RWPE1 (cell line): ENCODE measurements at places on chromosomes 5 and 9.

GRCh38 chr9:90124961-90125360 is 517.7 kb downstream of the DIRAS2 start:
- no peak for DNase-seq

- no peak for DNase-seq
Measured at GRCh38 chr5:17999858-18000257, 365.6 kb downstream of the TAF11L14 start.

GRCh38 chr9:104927216-104927911 is 591 bp downstream of the ABCA1 start:
- peak; percentile 63 for DNase-seq

- no peak for DNase-seq
Measured at GRCh38 chr5:175548626-175549311, 70.4 kb downstream of the SFXN1 start.

- peak; percentile 21 for DNase-seq
Measured at GRCh38 chr5:60960591-60960990, 15.6 kb downstream of the NDUFAF2 start.

GRCh38 chr5:407801-408268 is 35.1 kb upstream of the EXOC3 start:
- no peak for DNase-seq

GRCh38 chr5:144691936-144692335 is 521.3 kb downstream of the KCTD16 start:
- no peak for DNase-seq

- DNase-seq, result no peak
Measured at GRCh38 chr5:178391480-178391879, 158.9 kb upstream of the PHYKPL start.

DNA sequence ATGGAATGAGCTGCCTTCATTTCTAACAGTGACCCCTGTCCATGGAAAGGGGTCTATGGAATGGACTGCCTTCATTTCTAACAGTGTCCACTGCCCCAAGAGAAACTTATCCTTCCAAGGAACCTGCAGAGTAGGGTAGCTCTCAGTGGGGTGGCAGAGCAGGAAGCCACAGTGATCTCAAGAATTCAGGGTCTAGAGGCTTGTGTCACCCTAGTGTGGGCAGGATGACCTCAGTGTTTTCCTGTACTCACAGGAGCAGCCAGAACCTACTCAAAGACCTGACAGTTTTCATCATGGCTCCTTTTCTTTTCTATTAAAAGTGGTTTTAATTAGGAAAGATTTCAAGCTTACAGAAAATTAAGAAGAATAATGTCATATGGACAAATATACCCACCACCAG is 27.5 kb downstream of the SEC61B start:
- DNase-seq, result no peak

DNA sequence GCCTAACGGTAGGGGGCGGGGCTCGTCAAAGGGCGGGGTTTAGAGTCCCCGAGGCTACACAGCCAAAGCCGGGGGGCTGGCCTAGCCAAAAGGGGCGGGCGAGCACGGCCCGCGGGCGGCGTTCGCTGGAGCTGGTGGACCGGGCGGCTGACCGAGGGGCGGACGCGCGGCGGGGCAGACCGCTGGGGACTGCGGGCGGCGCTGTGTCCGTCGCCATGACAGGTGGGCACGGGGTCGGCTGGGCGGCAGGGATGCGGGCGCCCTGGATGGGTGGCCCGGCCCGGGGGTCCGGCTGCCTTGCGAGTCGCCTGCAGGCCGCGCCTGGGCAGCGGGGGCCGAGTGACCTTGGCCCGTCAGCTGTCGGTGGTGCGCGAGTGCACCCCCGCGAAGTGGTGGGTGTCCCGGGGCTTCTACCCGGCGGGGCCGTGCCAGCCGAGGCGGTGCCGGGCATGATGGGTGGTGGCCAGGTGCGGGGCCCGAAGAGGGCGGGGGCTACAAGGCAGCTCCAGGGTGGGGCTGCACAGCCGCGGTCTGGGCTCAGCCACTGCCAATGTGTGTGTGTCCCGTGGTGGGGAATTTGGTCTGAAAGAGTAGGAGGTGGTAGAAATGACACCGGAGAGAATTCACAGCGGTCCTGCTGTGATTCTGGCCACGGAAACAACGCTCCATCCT is at the start of gene CARD19:
CARD19 (plus strand) TSS at position 87 of the 672 bp plus-strand sequence; CDS start at position 216, 129 bp downstream.
- DNase-seq, result peak; percentile 69

- no peak for DNase-seq
Measured at GRCh38 chr9:79883073-79883645, 311.4 kb downstream of the TLE4 start.

GRCh38 chr9:125946397-125946796 is 199.2 kb downstream of the PBX3 start:
- DNase-seq, result no peak

DNA sequence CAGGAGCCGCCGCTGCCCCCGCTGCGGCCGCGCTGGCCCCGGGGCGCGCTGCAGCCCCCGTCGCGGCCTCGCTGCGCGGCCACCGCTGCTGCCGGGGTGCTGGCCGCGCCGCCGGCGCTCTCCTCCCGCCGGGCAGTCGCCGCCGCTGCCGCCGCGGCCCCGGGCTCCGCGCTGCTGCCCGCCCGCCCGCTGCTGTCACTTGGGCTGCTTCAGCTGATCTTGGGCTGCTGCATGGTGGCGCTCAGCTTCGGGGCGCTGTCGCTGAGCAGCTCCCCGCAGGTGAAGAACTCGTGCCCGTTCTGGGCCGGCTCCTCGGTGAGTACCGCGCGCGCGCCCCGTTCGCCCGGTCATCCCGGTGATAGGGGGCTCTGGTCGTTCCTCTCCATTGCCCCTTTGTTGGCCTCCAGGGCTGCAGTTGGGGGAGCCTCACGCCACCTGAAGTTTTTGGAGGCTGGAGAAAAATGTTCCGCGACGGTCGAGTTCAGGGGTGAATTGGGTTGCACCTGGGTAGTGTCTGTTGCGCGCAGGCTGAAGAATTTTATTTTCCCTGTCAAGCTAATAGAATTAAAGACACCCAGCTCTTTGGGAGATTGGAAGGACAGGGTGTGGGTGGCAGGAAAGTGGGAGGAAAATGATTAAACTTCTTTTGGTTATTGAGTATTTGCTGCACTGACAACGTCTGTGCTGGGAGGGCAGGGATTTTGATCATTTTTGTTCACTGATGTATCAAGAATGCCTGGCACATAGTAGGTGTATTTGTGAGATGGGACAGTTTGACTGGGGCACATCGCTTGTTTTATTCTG is 596 bp downstream of the ENTREP1 start:
- DNase-seq, result no peak

- DNase-seq, result no peak
Measured at GRCh38 chr5:117434254-117434653, 859.6 kb upstream of the SEMA6A start.

GRCh38 chr5:6302684-6303083 is 75.7 kb downstream of the MED10 start:
- no peak for DNase-seq

DNA sequence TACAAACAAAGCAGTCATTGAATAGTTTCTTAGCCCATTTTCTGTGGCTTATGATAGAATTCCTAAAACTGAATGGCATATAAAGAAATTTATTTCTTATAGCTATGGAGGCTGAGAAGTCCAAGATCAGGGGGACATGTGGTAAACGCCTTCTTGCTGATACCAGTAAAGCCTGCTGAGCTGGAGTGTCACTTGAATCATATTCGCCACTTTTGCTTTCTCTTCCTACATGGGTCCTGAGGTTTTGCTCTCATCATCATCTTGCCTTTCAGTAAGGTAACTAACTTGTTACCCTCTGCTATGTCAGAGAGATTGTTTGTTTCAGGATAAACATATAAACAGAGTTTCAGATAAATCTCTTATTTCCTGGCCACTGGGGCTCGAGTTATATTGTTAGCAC is 203.3 kb upstream of the DMRT1 start:
- DNase-seq, result no peak

DNA sequence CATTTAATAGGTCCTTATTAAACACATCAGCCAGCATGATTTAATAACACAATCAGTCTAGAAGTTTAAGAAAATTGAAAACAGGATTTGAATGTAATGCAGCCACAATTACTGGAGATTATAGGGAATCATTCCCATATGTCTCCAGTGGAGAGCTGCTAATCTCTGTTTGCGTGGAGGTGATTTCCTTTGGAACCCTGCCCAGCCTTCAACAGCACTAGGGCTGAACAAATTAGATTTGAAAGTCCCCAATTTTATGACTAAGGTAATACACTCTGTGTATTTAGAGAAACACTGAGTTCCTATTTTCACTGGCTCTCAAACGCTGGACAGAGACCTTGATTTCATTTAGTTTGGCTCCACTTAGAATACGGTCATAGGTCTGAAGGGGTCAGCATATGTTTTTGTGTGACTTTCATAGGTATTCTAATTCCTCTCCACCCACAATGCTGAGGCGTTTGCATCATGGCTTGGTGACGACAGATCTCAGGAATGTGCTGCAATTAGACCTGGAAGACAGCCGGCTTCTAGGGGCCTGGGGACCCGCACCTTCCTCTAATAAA is 508.3 kb downstream of the EBF1 start:
- DNase-seq, result peak; percentile 37

DNA sequence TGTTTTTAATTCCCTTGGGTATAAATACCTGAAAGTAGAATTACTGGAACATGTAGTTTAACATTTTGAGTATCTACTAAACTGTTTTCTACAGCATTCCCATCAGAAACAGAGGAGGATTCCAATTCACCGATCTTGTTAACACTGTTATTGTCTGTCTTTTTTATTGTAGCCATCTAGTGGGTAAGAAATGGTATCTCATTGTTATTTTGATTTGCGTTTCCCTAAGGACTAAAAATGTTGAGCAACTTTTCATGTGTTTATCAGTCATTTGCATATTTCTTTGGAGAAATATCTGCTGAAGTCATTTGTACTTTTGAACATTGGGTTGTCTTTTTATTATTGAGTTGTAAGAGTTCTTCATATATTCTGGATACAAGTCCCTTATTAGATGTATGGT is 135.2 kb upstream of the NFIL3 start:
- no peak for DNase-seq

GRCh38 chr9:81293651-81294050 is 395.7 kb downstream of the TLE1 start:
- DNase-seq, result no peak

GRCh38 chr5:134275822-134276221 is 49.9 kb upstream of the PPP2CA start:
- no peak for DNase-seq

- no peak for DNase-seq
Measured at GRCh38 chr5:10673017-10673389, 88.0 kb downstream of the DAP start.

DNA sequence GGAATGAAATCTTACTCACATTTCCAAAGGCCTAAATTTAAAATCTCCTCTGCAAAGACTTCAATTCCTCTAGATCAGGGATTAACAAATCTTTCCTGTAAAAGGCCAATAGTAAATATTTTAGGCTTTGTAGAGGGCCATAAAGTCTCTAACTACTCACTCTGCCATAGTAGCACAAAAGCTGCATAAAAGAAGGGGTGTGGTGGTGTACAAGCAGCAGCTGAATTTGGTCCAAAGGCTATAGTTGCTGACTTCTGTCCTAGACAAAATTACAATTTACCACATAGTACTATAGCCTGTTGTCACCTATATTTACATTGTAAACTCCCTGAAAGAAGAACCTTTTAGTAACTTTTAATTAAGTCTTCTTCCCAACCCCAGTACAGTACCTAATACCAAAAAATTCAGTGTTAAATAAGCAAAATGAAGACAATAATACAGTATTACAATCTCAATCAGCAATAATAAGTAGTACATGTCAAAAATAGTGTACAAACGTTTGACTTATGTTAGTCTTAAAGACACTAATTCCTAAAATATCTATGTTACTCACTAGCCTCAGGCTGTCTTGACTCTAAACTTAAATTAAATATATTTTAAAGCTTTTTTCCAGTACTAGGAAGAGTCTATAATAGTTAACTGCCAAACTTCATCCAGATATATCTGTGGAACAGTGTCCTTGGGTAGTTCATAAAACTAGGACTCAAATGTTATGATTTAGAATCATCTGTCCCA is 6.9 kb downstream of the CETN3 start:
- DNase-seq, result no peak

- no peak for DNase-seq
Measured at GRCh38 chr5:26121338-26121737, 917.0 kb downstream of the CDH9 start.

GRCh38 chr9:111152614-111153406 is 114.5 kb upstream of the LPAR1 start:
- DNase-seq, result no peak

DNA sequence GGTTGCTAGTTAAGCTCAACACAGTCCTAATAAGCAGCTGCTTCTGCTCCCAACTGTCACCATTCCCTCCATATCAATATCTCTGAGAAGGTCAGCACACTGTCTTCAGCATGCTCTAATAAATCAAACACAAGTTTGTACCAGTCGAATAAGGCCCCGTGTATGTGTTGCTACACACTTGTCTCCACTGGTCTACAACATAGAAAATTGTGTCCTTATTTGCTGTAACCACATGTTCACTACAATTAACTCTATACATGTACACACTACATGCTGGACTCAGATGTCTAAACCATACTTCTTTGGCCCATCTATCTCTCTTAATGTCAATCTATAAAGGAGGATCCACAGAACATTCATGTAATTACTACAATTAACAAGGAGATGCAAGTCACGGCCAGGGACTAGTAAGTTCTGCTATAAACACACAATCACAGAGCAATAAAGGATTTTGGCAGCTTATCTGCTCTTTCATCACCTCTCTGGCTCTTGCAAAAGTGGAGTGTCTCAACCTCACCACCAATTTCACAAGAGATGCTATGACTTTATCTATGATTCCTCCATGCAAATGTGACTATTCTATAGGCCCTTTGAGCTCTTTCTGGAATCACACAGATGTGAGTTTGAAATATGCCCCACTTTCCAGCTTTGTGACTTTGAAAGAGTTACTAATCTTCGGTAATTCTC is 143.9 kb downstream of the SEMA5A start:
- no peak for DNase-seq

- no peak for DNase-seq
Measured at GRCh38 chr9:20553558-20554149, 68.6 kb downstream of the MLLT3 start.

- DNase-seq, result no peak
Measured at GRCh38 chr5:113276001-113276400, 158.8 kb downstream of the TSSK1B start.

GRCh38 chr9:120888626-120889025 is 11.6 kb upstream of the PHF19 start:
- DNase-seq, result no peak

- no peak for DNase-seq
Measured at GRCh38 chr9:124512806-124513204, 5.6 kb upstream of the NR5A1 start.

DNA sequence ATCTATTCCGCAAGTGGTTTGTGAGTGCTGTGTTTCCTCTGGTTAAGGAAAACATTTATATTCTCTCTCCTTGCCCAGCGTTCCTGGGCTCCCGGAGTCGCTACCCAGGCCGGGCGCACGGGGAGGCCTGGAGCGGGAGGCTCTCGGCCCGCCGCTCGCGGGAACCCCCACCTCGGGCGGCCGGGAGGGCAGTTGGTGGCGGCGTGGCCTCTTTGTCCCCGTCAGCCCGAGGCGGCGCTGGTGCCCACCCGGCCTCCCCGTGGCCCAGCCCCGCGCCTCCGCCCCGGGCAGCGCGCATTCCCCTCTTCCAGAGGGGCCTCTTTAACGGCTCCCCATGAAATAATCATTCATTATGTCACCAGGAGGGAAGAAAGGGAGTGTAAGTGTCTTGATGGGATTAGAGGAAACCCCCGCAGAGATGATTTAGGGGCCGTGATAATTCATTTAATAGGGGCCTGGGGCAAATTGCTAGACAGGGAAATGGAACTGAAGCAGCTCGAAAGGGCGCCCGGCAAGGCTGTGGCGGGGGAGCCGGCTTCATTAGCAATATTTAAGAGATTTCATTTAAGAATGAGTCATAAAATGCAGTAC is 181.9 kb upstream of the TBCA start:
- no peak for DNase-seq

- DNase-seq, result no peak
Measured at GRCh38 chr9:36152741-36153438, 16.3 kb upstream of the CCIN start.

GRCh38 chr5:151151263-151151660 is 6.3 kb downstream of the ANXA6 start:
- DNase-seq, result no peak
